Skin of body (tissue), 3 donors: ENCODE measurements at places on chromosomes 6 and 20. TPM values are rescaled to one million over a fixed set of nuclear protein-coding genes. Genes with fewer than 3 reads are reported as not detected.

DNA sequence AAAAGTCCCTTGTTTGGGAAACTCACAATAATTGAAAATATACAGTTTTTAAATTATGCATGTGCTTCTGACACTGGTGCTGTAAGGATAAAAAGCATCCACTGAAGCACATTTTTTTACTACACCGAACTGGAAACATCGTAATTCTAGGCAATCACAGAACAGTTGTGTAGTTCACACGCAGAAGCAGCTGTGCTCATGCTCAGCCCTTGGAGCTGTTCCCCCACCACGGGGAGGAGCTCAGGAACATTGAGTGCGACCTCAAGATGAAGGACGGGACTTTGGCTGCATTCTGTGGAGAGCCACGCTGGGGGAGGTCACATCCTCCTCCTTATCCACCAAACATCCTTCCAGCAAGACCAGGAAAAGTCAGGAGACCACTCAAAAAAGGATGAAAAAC, 466.3 kb upstream of the CDH4 start:
- DNase-seq = peak; percentile 43

DNA sequence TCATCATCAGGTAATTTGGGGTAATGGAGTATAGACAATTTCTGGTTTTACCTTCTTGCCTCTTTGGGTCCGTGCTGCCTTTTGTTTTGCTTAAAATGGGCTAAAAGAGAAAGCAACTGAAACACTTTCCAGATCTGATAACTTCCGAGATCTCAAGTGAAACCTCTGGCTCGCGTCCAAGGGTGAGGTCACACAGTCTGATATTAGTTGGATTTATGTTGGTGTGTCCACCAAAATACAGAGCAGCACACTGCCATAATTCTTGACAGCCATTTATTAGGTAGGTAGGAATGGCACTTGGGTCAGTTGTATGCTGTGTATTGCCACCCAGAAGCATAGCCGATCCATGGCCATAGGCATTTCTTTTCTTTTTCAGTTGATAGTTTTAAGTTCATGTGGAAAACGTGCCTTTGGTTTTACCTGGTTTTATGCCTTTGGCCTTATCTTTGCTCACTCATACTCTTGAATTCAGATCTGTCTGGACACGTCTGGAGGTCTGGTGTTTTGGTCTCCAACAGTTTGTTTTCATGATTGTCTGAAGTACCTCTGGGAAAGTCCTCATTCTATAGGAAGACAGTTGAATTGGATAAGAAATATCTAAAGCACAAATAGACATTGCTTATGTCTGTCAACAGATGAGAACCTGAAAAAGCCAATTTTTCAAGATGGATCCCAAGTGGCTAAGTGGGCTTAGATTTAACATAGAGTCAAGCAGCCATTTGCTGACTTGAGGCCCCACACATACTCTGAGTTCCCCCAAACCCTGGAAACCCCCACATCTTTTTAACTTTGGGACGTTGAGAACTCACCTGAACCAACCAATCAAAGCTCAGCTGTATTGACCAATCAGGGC, 320.8 kb downstream of the SOX4 start:
- DNase-seq = no peak

DNA sequence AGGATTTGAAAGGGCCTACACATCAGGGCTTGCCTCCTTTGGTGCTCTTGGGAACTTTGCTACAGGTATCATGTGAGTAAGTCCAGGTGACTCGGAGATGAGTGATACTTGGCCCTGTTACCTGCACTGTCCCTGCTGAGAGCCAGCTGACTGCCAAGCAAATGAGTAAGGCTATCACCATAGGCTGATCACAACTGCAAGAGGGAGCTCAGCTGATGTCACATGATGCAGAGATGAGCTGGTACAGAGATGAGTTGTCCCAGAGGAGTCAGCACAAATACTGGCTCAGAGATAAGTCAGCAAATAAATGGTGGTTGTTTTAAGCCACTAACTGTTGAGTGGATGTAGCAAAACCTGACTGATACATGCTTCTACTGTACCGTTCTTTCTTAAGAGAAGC, 41.4 kb downstream of the LAMP5 start:
- DNase-seq = no peak

DNA sequence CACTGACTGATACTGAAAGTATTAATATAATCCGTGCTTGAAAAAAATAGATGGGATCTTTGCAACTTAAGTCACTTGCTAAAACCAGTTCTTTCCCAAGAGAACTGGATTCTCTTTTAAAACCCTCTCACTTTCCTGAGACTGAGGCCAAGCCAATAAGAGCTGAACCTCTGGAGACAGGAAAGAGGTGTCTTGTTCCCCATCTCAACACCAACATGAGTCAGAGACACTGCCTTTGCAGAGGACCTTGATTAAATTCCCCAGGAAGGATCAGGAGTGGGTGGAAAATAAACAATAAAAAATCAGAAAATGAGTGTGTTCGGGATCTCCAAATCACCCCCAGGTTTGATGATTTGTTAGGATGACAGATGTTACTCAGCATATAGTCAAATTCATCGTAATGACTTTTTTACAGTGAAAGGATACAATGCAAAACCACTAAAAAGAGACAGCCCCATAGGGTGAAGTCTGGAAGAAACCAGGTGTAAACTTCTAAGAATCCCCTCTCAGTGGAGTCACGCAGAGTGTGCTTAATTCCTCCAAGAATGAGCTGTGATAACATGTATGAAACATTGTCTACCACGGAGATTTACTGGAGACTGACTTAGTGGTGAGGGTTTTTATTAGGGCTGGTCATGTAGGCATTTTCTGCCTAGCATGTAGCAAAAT, 122.8 kb upstream of the BEND3 start:
- DNase-seq = no peak

DNA sequence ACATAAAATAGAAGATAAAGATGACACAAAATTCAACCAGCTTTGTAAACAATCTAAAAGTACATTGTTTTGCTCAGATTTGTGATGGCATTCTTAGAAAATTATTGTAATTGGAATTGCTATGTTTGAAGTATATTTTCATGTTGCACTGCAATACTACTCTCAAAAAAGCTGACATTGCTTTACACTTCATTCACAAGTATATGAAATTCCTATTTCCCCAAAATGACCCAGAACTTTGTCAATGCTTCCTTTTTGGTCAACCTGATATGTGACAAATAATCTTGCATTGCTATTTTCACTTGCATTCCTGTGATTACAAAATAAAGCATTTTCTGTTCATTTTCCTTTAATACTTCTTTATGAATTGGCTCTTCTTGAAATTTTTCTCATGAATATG, 104.1 kb upstream of the BMP5 start:
- DNase-seq = no peak

- peak; percentile 30 for DNase-seq
Measured at GRCh38 chr20:17909869-17910321, 58.7 kb downstream of the SNX5 start.

DNA sequence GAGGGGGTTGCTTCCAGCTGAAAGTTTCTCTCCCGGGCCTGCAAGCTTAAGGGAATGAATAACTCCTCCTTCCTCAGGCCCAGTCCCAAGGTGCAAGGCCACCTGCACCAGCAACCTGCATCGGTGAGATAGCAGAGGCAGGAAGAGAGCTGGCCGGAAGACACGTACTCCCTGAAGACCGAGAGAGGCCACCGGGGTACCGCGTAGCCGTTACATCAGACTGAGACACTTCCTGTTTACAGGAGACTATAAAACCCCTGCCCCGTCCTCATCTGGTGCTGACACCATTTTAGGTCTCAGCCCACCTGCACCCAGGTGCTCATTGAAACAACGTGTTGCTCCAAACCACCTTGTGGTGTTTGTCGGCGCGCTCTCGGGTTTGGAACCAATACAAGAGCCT, 60.5 kb upstream of the PRND start:
- no peak for DNase-seq

DNA sequence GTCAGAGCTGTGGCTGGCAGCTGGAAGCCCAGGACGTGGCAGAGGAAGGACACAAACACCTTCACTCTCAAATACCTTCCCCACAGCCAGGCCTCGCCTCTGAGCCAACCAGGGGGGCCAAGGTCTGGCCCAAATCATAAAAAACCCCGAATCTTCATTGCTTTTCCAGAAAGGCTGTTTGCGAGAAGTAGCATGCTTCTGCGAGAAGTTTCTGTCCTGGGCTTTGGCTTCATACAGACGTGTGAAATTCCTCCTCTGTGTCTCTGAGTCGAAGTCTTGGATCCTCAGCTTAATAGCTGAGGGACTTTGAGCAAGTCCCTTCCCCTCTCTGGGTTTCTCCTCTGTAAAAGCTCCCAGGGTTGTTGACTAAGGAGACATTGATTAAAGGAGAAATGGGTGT, 63.0 kb downstream of the CHMP4B start:
- DNase-seq = no peak

- no peak for DNase-seq
Measured at GRCh38 chr20:36320261-36320897, 14.2 kb downstream of the DLGAP4 start.

GRCh38 chr6:168128631-168129291, 49.7 kb upstream of the FRMD1 start:
- no peak for DNase-seq

DNA sequence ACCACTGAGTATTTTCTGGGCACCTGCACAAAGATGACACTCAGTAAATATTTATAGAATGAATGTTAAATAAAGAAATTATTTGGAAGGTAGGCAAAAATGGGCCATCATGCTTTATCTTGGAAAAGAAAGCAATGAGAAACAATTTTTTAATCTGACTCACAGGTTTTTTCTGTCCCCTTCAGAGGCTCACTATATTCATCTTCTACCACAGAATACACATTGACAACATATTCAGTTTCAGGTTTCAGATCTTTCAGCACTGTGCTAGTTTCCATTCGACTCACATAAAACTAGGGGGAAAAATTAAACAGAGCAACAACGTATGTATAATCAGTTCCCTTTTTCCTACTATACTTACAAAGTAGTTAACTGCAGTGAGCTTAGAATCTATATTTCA, 58.3 kb downstream of the COL12A1 start:
- DNase-seq = no peak

- DNase-seq = no peak
Measured at GRCh38 chr6:165671222-165671768, 8.3 kb upstream of the PDE10A start.

DNA sequence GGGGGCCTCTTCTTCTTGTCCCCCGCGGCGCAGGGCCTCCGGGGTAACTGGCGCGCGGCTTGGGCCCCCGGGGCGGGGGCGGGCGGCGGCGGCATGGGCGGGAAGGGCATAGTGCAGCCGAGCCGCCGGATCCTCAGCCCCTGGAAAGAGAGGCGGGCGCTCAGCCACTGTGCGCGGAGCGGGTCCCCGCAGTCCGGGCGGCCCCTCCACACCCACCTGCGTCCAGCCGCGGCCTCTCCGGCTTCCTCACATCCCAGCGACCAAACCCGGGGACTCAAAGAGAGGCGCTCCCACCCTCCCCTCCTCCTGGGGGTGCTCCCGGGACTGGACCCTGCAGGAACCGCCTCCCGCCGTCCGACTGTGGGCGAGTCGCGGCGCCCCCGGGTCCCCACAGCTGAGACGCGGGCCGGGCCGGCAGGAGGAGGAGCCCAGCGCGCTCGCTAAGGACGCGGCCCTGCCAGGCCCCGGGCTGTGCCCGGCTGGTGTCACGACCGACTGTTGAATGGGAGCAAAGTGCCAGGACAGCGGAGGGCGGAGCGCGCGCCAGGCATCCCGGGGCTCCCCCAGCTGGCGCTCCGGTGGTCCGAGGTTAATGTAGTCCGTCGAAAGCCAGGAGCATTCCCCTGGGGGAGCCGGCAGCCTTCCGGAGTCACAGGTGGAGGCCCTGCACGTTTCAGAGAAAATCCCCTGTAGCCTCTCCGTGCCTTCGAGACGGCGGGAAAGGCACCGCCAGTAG, at the start of gene PRR18:
PRR18 (minus strand) TSS at position 360 of the 736 bp plus-strand sequence; CDS start at position 110, 250 bp downstream.
- no peak for DNase-seq

DNA sequence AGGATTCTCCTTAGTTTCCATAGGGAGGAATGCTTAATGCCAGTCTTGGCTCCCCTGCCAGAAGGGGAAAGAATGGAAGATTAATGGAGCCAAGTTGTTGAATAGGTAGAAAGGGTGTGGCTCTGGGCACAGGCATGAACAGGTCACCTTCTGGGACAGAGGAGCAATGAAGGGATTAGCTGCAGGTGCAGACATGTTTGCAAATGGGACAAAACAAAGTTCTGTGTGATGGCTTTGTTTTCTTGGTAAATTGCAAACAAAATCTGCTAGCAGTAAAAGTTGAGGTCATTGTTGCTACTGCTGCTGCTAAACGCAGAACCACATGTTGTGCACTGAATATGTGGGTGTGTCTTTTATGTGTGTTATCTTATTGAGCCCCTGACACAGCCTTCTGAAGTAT, 93.3 kb downstream of the PERP start:
- DNase-seq = no peak

DNA sequence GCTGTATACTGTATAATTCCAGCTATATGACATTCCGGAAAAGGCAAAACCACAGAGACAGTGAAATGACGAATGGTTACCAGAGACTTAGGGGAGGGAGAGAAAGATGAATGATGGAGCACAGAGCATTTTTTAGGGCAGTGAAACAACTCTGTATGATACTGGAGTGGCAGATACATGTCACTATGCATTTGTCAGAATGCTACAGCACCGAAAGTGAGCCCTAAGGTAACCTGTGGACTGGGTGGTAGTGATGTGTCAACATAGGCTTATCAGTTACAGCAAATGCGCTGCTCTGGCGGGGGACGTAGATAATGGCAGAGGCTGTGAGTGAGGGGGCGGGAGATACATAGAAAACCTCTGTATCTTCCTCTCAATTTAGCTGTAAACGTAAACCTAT, 201.3 kb upstream of the SSTR4 start:
- peak; percentile 57 for DNase-seq

GRCh38 chr6:136751522-136751956, 40.7 kb downstream of the MAP3K5 start:
- DNase-seq = no peak

GRCh38 chr20:53914781-53915445, 155.5 kb downstream of the BCAS1 start:
- DNase-seq = peak; percentile 82

DNA sequence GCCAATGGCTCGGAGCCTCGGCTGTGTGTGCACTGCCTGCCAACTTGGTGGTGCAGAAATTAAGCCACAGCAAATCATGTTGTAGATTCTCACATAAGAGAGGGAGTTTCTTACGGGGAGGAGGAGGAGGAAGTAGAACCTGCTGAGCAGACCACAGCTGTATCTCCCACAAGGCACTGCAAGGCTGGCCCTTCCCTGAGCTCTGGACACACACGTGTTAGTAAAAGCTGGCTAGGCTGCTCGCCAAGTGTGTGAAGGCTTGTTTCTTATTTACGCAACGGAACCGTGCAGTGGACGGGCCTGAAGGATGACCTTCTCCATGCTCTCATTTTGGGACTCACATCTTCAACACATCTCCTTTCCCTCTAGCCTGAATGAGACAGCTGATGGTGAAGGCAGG, 15.7 kb upstream of the QKI start:
- DNase-seq = no peak

GRCh38 chr20:59004763-59005522, 2.1 kb downstream of the CTSZ start:
- no peak for DNase-seq

- DNase-seq = no peak
Measured at GRCh38 chr6:82702574-82702973, 339.0 kb downstream of the TPBG start.

Gene PKIG
- 21.8 TPM for total RNA-seq

Gene PNPLA1
- 4.2 TPM for total RNA-seq

Gene TPBG
- total RNA-seq = 12.8 TPM

Gene NRM
- total RNA-seq = 3.6 TPM

Gene IP6K3
- total RNA-seq = 3.8 TPM

Gene NOX3
- not detected for total RNA-seq

Gene CD40
- total RNA-seq = 4.1 TPM

Gene DEFB125
- not detected for total RNA-seq

Gene EPPIN
- total RNA-seq = not detected

Gene PRR18
- total RNA-seq = 0.20 TPM

Gene MICB
- total RNA-seq = 1.2 TPM

Gene ADIG
- not detected for total RNA-seq

Gene TCFL5
- total RNA-seq = 11.3 TPM

Gene SLC17A1
- total RNA-seq = not detected

Gene CALHM4
- total RNA-seq = 0.79 TPM

Gene PROKR2
- total RNA-seq = not detected
